ENCODE measurements at places on chromosomes 16 and 17. TPM values are rescaled to one million over a fixed set of nuclear protein-coding genes. Genes with fewer than 3 reads are reported as not detected.

DNA sequence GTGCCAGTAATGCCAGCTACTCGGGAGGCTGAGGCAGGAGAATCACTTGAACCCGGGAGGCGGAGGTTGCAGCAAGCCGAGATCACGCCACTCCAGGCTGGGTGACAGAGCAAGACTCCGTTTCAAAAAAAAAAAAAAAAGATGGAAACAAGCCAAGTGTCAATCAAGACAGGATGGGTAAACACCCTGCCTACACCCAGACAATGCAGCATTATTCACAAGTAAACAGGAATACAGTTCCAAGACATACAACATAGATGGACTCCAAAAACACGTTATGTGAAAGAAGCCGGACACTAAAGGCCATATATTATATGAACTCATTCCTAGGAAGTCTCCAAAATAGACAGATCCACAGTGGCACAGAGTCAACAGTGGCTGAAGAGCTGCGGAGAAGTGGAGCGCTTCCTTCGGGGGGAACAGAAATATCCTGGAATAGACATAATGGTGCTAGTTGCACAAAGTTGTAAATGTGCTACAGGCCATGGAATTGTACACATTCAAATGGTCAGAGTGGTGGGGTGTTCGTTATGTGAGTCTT, 33.9 kb downstream of the ANKRD11 start:
- DNase-seq: no peak

DNA sequence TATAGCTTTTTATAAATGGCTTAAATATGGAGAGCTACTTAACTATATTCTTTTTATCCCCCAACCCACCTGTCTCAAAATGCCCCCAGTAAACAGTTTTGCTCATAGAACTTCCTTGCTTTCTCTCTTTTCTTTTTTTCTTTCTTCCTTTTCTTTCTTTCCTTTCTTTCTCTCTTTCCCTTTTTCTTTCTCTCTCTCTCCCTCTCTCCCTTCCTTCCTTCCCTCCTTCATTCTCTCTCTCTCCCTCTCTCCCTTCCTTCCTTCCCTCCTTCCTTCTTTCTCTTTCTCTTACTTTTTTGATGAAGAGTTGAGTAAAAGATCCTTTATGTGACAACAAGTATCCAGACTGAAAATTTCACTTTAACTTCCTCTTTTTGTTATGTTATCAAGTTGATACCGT, 48.2 kb downstream of the KCNJ2 start:
- no peak for DNase-seq

- DNase-seq: peak; percentile 94
Measured at GRCh38 chr17:68387435-68388218, 69.7 kb downstream of the WIPI1 start.

- DNase-seq: no peak
Measured at GRCh38 chr17:44346064-44346844, 1.2 kb downstream of the GRN start.

DNA sequence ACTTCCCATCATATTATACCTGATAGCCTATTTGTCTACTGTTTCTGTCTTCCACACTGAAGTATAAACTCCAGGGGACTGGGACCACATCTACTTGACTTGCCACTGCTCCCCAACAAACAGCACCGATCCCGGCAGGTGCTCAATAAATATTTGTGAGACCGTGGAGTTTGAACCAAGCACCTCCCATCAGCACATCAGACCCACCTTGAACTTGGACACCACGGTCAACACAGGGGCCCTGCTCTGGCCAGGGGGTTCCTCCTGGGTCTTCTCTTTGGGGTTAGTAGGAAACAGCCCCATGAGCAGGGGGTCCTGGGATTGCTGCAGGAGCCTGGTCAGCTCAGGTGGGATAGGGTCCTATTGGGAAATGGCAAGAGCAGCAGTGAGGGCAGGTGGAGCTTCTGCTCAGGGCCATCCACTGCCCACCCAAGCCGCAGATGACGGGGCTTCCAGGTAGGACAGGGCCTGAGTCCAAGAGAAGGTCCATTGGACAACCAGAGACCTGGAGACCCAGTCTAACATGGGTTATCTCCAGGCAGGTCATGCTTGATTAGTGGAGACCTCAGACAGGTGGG, 19.9 kb downstream of the ZNHIT3 start:
- DNase-seq: no peak

GRCh38 chr16:13883276-13883675, 36.7 kb upstream of the ERCC4 start:
- DNase-seq: no peak

DNA sequence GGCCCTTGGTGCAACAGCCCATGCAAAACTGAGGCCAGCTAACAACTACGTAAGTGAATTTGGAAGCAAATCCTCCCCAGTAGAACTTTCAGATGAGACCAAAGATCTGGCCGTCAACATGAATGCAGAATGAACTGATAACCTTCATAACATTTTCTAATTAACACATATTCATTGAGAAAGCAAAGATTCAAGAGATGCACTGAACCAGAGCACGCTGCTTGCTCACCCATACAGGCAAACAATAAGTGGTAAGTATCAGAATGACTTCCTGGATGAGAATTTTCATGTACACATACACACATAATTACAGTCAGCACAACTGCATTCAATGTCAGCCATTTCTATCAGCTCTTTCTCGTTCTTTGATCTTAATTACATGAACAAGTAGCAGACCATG, 30.6 kb downstream of the XYLT1 start:
- no peak for DNase-seq

DNA sequence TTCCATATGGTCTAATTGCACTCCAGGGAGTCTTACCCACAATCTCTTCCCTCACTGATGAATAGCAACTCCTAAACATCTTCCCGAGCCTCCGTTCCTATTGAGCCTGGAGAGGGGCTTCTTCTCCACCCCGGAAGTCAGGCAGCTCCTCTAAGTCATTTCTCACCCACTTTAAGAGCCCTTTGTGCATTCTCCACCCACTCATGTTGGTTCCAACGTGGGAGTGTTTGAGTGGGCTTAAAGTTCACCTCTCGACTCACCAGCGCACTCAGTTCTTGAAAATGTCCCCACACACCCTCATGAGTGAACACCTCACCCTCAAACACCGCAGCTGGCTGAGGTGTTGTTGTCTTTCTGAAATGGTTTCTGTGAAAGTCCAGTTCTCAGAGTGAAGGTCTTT, 67.6 kb downstream of the TMEM114 start:
- DNase-seq: no peak

DNA sequence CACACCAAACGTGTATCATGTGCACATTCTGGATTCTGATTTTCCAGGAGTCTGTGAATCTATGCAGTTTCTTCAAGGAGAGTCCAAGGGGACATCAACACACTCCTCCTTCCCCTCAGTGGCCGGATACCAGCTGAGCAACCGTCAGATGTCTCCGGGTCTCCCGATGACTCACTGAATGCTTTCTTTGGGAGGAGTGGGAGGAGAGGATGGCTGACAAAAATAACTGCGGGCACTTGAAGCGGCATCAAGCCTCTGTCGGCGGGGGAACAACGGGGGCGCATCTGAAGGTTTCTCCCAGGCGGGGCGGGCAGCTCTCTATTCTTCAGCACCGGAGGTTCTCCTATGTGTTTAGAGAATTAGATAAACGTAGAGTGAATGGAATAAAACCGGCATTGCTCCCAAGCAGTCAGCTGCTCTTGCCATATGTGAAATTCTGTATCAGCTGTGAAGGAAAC, 24.6 kb upstream of the LRRC75A start:
- peak; percentile 95 for DNase-seq

- no peak for DNase-seq
Measured at GRCh38 chr16:65105171-65105570, 16.7 kb downstream of the CDH11 start.

GRCh38 chr17:31449746-31450145, 58.3 kb downstream of the RAB11FIP4 start:
- DNase-seq: no peak

DNA sequence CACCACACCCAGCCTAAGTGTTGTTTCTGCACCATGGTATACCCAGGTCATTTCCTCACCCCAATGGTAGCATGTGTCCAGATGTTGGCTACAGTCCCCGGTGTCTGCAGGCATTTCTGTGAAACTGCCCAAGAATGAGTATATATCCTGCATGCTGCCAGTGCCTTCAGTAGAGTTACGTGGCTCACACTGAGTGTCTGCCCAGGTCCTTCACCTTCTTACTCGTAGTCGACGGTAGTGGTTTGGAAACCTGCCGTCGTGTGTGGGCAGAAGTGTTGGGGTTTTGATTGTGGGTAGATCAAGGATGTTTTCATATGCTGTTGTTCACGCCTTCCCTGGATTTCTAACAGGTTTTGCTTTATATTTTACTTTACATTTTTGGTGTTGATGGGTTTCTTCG, 16.8 kb downstream of the TCF25 start:
- no peak for DNase-seq

DNA sequence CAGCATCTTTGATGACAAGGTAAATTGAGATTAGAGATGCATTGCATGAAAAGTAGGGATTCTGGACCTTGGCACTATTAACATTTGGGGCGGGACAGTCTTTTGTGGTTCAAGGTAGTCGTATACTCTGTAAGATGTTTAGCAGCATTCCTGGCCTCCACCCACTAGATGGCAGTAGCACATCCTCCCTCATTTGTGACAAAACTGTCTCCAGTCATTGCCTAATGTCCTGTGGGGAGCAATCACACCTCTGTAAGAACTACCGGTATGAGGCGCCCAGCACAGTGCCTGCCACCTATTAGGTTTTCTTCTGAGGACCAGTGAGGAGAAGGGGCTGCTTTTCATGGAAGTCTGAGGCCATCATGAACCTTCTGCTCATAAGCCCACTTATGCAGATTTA, 180.8 kb downstream of the RBFOX1 start:
- peak; percentile 46 for DNase-seq

GRCh38 chr17:40909351-40909750, 24.3 kb upstream of the KRT20 start:
- peak; percentile 89 for DNase-seq

DNA sequence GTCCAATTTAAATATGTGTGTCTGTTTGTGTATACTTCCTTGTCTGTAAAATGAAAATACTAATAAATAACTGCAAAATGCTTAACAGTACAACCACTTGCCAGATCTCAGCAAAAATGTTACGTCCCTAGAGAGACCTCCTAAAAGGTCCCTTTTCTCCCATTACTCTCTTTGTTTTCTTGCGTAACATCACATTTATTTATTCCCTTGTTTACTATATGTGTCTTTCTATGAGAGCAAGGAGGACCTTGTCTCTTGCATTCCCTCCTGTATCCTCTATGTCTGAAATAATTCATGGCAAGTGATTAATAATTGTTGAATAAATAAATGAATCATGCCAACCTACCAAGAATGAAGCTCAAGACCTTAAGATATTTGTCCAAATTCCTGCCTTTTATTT, 1.9 kb downstream of the ACSM3 start:
- DNase-seq: no peak

DNA sequence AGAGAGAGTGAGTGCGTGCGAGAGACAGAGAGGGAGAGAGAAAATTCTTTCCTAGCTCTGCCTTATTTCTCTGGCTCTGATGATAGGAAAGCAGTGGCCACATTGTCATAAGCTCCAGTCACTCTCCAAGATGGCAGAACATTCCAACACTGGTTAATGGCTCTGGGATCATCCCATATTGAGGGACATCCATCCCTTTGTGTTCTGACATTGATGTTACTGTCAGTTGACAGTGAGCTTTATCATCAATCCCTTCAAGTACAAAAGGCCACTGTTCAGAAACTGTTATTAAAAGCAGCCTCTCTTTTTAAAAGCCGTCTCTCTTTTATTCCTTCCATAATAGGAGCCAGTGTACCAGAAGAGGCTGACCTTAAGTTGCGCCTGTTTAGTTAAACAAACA, 1084.9 kb upstream of the RBFOX1 start:
- DNase-seq: peak; percentile 0

The SEPTIN12 gene
- not detected for total RNA-seq

The SPATA22 gene
- not detected for total RNA-seq

The MRPL45 gene
- total RNA-seq: 80.0 TPM

The ADAD2 gene
- 0.11 TPM for total RNA-seq

The NLK gene
- 43.2 TPM for total RNA-seq

The TMEM100 gene
- 10.7 TPM for total RNA-seq

The G6PC1 gene
- total RNA-seq: not detected

The NMRAL1 gene
- total RNA-seq: 33.7 TPM

The ACSM2A gene
- total RNA-seq: not detected

The PER1 gene
- total RNA-seq: 9.7 TPM

The BRICD5 gene
- total RNA-seq: 0.96 TPM

The COG8 gene
- 45.0 TPM for total RNA-seq
